ENCODE measurements at places on chromosomes 5 and 9. TPM values are rescaled to one million over a fixed set of nuclear protein-coding genes. Genes with fewer than 3 reads are reported as not detected.

KYAT1 gene
- 7.4 TPM for total RNA-seq

AJM1 gene
- 1.2 TPM for total RNA-seq

ANKRD34B gene
- total RNA-seq = 0.18 TPM

CNTNAP3B gene
- 9.0 TPM for total RNA-seq

LTC4S gene
- total RNA-seq = not detected

SAP30L gene
- 25.9 TPM for total RNA-seq

Data from SK-MEL-5 (cell line).